Cardiac fibroblast (primary cell): ENCODE measurements at places on chromosomes 1 and 21.

- no peak for DNase-seq
These were observed 62.8 kb downstream of the PKN2 start for GRCh38 chr1:88746916-88747315.

- DNase-seq: no peak
These were observed 6.9 kb downstream of the TTC13 start for GRCh38 chr1:230971771-230972170.

DNA sequence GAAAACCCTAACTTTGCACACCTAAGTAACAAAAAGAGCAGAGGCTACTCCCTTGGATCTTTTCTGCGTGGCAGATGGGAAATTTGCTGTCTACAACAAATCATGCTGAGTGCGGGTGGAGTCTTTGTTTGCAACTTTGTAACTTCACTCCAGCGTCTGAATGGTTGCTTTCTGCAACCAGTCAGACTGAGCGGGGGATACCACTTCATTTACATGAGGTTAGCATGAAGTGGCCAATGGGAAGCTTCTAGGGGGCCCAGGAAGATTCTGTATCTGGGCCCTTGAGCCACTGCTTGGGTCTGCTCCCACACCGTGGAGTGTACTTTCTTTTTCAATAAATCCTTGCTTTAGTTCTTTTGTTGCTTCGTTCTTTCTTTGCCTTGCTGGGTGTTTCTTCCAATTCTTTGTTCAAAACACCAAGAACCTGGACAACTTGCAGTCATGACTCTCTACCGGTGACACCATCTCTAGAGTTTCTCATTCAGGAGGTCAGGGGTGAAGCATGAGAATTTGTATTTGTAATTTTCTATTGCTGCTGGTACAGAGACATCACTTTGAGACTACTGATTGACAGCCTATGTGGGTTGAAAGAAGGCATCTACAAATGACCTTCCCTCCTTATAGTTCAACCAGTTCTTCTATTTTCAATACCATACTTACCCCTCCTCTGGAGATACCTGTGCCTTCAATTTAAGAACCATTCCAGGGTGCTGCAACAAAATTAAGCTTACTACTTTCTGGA is 55.8 kb upstream of the RC3H1 start:
- no peak for DNase-seq

DNA sequence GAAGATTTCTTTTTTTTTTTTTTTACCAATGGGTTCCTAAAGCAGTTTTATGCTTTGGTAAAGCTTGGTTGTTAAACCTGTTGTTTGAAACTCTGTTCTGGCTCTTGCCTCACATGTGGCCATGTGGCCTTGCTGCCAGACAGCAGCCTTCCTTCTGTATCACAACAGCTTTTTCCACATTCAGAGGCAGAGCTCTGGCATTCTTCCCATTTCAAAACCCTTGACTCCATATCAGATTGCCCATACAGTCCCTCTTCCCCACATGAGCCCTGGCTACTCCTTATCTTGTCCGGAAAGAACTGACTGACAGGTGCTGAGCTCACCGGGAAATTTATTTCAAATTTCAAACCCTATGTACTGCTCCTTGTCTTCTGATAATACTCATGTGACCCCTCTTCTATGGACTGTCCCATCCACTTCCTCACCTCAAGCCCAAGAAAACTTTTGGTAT is 38.5 kb upstream of the LAX1 start:
- DNase-seq: peak; percentile 43

DNA sequence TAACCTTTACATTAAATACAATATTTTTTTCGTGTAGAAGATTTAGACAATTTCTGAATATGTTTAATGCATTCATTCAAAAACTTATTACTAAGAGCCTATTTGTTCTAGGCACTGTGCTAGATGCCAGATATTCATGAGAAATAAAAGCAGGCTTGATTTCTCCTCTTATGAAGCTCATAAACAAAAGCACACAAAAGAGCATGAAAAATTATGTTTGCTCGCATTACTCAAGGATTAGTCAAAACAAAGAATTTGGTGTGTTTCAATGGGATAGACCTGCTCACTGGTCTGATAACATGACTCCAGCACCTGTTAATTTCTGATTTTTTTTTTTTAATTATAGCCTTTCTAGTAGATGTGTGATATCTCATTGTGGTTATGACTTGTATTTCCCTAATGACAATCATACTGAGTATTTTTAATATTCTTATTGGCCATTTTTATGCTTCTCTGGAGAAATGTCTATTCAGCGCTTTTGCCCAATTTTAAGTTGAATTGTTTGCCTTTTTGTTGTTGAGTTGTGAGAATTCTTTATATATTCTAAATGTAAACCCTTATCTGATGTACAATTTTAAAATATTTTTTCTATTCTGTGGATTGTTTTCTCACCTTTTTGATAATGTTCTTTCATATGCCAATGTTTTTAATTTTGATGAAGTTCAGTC is 382.3 kb upstream of the ADGRL4 start:
- no peak for DNase-seq

- DNase-seq: no peak
These were observed 90.0 kb downstream of the ARHGEF10L start for GRCh38 chr1:17629460-17629859.
